ENCODE measurements at places on chromosomes 7 and 10. TPM values are rescaled to one million over a fixed set of nuclear protein-coding genes. Genes with fewer than 3 reads are reported as not detected.
A peak's percentile ranks its signal among the peaks of the same experiment; 100 is the strongest.

The LRRC61 gene
- total RNA-seq = 25.8 TPM

The DRGX gene
- not detected for total RNA-seq

The EVX1 gene
- total RNA-seq = not detected

The HACD1 gene
- 6.6 TPM for total RNA-seq

The CRHR2 gene
- not detected for total RNA-seq

The MUC3A gene
- 0.11 TPM for total RNA-seq

The MINDY4 gene
- total RNA-seq = 1.3 TPM

The MEIG1 gene
- not detected for total RNA-seq

The LIPF gene
- total RNA-seq = not detected

The C10orf95 gene
- 0.32 TPM for total RNA-seq

The CUL1 gene
- total RNA-seq = 74.5 TPM

The EIF5AL1 gene
- total RNA-seq = 0.32 TPM

The RNF32 gene
- total RNA-seq = 3.4 TPM

The CPA4 gene
- total RNA-seq = not detected

The GCK gene
- 2.3 TPM for total RNA-seq

- DNase-seq = no peak
Observed at GRCh38 chr10:71832967-71833366, 18.1 kb downstream of the PSAP start.

GRCh38 chr7:66880053-66880452, 41.0 kb upstream of the TMEM248 start:
- no peak for DNase-seq

GRCh38 chr7:105647591-105647990, 66.3 kb upstream of the EFCAB10 start:
- DNase-seq = no peak

DNA sequence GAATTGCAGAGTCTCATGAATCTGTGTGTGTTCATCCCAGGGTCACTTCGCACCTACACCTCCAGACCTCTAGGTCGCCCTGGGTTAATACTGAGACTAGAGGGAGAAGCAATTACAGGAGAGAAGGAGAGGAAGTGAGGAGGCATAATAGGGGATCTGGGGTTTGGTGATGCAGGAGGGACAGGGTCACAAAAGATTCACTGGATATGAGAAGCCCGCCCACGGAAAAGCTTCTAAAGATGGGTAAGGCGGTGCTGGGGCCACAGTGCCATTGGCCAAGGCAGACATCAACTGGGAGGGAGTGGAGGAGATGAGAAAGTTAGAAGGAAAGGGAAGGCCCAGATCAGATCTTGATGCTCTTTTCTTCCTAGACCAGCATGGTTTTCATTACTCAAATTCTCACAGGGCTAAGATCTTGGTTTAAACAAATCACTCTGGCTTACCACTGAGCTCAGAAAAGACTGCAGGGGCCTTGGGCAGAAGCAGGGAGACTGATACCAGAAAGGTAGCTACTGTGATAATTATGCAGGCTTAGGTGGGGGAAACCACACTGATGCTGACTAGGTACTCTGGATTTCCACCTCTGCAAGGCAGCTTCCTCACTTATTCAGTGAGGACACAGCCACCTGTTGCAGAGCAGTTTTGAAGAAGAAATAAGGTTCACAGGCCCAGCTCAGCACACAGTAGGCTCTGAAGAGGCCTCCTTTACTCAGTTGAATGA, 17.4 kb upstream of the ZNF273 start:
- DNase-seq = no peak

DNA sequence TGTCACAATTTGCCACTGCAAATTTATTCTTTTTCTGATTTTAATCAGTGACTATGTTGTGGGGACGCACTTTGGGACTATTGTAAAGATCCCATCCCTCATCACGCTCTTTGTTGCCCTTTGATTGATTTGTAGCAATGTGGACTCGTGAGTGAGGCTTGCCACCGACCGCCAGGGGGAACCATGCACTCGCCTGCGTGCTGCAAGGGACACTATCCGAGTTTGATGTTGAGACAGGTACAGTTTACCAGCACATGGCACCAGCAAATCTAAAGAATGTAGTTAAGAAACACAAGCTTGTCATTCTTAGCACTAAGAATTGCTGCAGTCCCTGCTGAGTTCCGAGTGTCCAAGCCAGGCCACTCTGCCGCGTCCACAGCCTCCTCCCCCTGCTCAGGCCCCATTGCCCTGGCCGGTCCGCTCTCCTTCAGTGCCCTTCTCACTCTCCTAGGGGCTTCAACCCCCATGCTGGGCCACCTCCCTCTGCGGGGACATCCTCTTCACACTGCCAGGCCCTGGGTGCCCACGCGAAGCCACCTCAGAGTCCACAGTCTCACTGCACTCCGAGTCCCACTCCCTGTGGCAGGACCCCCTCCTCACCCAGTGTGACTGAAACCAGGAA, 2.0 kb upstream of the SFTPA2 start:
- peak; percentile 41 for DNase-seq

- DNase-seq = no peak
Observed at GRCh38 chr7:134060874-134061273, 66.3 kb upstream of the LRGUK start.

GRCh38 chr10:34145715-34146114, 669.4 kb downstream of the PARD3 start:
- no peak for DNase-seq

DNA sequence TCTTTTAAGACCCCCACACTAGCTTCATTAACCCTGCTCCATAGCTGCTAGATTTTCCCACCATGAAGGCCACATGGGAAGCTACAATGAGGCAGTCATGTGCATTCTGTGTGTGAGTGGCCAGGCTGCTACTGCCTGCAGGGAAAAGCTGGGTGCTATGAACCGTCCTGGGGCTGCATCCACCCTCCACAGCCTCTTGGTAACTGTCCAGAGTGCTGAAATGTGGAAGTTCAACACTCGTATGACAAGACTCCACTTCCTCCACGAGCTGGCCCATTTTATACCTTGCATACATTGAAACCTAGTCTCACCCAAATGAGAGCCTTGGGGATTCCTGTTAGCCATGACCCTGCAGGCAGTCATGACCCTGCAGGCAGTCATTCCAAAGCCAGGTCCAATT, 59.4 kb downstream of the CUZD1 start:
- DNase-seq = no peak

DNA sequence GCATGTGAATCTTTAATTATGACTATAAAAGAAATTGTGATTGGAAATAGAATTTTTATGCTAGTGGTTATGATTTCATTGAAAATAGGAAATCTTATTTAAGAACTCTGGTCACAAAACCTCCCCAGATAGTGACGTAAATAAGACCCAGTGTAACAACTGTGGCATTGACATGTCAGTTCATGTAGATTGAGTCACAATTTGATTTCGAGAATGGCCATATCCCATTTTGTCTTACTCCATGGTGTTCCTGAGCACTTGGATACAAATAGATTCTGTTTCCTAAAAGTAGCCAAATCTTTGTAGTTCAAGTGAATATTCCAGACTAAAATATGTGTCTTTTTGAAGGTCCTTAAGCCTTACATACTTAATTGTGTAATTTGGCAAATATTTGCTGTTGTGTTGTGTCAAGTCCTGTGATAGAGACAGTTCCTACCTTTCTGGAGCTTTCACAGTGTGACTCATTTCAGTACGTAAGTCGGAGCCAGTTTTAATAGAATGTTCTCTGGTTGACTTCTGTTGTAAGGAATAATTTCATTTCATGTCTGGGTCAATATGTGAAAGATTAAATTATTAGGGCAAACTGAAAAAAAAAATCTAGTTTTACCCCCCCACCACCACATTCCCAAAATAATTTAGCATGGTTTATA, 37.1 kb upstream of the TOMM7 start:
- DNase-seq = no peak

GRCh38 chr10:89079961-89080360, 89.4 kb downstream of the FAS start:
- no peak for DNase-seq

GRCh38 chr7:54888067-54888733, 129.2 kb upstream of the SEC61G start:
- DNase-seq = no peak

DNA sequence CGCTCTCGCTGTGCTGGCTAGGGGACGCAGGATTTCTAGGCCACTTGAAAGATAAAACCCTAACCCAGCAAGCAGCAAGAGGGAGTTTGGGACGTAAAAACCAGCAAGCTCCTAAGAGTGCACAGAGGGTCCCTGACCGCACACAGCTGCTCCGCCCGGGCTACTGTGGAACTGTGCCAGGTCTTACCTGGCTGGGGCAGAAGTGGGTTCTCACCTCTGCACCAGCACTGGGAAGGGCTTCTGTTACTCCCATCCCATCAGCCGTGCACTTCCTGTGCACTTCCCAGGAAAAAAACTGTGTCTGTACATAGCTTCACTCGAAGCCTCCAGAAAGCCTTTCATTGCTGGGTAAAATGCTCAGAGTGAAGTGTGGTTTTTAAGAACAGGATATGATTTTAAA, 45.9 kb upstream of the PTF1A start:
- no peak for DNase-seq

GRCh38 chr7:45133877-45134276, 22.4 kb upstream of the TBRG4 start:
- no peak for DNase-seq

- DNase-seq = no peak
Observed at GRCh38 chr7:141114029-141114664, 40.3 kb downstream of the TMEM178B start.

GRCh38 chr10:119705434-119705831, 20.4 kb upstream of the INPP5F start:
- no peak for DNase-seq

DNA sequence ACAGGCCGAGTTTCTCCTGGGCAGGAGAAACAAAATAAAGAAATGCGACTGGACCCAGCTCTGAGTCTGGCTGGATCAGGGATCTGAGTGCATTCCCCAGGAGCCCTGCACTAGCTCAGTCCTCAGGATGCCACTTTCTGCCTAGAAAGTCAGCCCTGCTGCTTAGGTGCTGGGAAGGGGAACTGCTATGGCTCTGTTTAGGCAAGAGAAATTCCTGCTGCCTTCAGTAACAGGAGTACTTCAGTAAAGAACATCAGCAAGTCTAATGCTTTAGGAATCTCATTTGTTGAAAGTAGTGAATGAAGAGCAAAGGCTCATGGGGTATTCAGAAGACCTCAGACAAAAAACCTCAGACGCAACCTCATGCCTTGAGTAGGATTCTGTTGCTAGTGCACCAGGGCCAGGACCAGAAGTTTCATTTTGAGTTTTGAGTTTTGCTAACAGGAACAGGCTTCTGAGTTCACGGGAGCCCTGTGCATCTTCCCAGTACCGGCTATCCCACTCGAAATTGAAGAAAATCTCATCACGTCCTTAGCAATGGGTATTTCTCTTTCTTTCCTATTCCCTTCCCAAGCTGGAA, 170.8 kb upstream of the CDCA7L start:
- DNase-seq = no peak

DNA sequence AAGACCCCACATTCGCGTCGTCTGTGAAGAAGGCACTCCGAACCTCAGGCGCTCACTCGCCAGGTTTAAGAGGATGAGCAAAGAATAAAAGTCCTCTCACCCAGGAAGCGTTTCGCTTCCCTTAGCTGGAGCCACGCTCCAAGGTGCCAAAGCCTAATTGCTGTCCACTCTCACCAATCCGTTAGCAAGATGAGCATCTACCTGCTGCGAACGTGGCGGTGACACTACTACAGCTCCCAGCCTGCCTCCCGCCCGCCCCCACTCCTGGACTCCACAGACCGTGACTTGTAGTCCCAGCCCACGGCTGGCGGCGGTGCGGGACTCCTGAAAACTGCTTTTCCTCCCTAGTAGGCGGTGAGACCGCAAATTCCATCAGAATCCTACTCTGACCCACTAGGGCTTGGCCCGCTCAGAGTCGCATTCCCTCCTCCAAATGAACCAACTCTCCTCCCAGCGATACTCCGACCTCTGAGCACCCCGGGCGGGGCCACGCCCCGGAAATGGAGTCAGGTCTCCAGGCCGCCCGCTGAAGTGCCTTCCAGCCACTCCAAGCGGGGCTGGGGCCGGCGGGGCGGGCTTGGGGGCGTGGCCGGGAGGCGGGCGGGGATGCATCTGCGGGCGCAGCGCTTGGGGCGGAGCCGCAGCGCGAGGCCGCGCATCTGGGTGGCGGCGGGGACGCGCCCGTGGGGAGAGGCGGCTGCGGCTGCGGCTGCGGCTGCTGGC, 521 bp upstream of the PTPN12 start:
- peak; percentile 93 for DNase-seq

- no peak for DNase-seq
Observed at GRCh38 chr10:13404305-13404759, 56.2 kb upstream of the SEPHS1 start.

- DNase-seq = no peak
Observed at GRCh38 chr7:2663121-2663886, 24.7 kb upstream of the AMZ1 start.

GRCh38 chr7:16999541-17000267, 117.9 kb upstream of the AGR3 start:
- DNase-seq = peak; percentile 15

DNA sequence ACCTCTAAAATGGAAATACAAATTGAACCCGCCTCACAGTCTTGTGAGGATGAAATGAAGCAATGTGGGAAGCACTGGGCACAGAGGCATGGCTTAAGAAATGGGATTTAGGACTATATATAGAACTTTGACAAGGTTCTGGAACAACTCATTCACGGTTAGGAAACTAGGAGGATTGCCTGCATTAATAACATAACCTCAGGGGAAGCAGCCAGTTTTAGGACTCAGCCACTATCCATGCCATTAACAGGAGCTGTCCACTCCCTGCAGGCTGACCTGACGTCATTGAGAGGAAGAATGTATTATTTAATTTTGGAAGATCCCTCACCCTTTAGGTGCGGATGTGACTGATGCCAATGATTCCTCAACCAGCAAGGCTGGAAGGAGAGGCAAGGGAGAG, 34.8 kb downstream of the ITGB8 start:
- DNase-seq = no peak

DNA sequence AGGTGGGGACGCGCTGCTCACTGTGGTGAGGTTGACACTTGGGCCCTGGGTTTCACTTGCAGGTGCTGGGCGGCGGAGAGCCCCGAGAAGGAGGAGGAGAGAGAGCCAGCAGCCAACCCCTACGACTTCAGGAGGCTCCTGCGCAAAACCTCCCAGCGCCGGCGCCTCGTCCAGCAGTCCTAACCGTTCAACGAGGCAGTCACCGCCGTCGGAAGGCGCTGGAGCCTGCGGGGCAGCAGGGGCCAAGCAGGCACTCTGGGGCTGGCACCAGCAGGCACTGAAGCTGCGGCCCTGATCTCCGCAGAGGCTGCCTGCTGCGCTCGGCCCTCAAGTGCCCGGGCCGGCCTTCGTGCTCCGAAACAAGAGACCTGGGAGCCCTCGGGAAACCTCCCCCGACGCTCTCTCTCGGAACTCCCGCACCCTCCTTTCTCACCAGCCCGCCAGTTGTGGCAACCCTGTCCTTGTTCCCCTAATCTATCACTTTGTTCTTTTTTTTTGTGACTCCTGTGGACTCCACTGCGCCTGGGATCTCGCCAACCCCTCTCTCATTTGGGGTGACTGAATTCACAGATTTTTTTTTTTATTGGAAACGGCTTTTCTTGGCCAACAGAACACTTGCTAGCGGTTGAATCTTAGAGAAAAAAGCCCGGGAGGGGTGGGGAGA, 4.7 kb upstream of the GAD2 start:
- DNase-seq = no peak

- no peak for DNase-seq
Observed at GRCh38 chr7:148711191-148712102, 12.7 kb downstream of the CUL1 start.

Measured in activated T-helper 2 cell treated with anti-CD3 and anti-CD28 coated beads, Interferon-gamma antibody, Interleukin-2, Interleukin-4, amounts not matched to agents 10 μg/mL and 5 μg/mL and 100 μg/mL, durations not matched to agents 14 hours and 24 hours and 36 hours (primary cell).